ENCODE measurements at places on chromosomes 3 and 15.

DNA sequence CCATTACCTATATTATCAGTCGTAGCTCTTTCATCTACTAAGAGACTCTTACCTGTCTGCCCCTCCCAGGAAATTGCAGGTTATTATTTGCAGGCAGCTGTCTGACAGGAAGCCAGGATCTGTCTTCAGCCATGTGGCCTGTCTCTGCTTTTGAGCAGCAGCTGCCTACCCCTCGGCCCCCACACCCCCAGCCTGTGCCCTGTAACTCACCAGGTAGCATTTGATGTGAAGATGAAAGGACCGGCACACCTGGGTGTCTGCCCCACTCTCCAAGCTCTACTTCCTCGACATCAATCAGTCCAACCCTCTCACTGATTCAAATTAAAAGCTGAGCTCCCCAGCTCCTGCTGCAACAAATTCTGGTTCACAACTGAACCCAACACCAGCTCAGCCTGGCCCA is 197.2 kb upstream of the CTNNB1 start:
- no peak for DNase-seq

GRCh38 chr15:69272139-69272538 is 26.6 kb upstream of the PAQR5 start:
- no peak for DNase-seq

- no peak for DNase-seq
Measured at GRCh38 chr3:144178607-144179006, 207.0 kb downstream of the DIPK2A start.

DNA sequence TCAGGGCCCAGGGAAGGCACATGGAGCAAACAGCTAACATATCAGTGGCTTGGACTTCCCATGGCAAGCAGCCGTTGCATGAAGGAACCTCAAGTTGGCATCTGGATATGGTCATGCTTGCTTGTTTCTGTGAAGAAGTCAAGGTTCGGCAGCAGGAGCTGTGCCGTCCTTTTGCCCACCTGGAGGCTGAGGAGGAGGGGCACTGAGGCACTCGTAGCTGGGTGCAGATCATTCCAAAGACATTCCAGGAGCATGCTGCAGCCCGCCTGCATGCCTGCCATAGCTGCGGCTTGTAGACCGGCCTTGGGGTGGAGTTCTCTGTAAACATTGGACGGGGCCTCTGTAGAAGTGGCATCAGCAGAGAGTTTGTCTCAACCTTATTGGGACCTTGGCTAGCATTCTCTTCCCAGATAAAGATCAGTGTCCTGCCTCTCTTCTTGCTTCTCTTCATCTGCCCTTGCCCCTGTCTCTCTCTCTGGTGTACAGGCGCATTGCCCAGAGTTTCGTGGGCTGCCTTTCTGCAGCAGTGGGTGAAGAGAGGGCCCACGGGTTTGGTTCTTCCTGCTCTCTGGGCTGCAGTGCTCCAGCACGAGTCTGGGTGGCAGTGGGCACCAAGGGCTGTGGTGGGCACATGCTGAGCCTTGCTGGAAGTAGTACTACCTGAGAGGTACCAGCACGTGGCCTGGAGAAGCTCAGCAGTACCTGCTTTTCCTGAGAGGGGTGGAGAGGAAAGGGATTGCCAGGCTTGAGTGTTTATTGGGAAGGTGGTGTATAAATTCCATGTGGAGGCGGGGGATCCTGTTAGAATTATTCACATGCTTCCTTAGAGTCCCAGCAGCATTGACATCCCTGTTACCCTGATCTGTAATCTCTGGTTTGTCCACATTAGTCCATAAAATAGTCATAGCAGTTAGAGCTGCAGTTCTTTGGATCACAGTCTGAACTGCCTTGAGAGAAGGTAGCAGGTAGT is 49.4 kb downstream of the CHCHD6 start:
- DNase-seq, result no peak

- DNase-seq, result no peak
Measured at GRCh38 chr15:56040081-56041035, 46.9 kb upstream of the NEDD4 start.

DNA sequence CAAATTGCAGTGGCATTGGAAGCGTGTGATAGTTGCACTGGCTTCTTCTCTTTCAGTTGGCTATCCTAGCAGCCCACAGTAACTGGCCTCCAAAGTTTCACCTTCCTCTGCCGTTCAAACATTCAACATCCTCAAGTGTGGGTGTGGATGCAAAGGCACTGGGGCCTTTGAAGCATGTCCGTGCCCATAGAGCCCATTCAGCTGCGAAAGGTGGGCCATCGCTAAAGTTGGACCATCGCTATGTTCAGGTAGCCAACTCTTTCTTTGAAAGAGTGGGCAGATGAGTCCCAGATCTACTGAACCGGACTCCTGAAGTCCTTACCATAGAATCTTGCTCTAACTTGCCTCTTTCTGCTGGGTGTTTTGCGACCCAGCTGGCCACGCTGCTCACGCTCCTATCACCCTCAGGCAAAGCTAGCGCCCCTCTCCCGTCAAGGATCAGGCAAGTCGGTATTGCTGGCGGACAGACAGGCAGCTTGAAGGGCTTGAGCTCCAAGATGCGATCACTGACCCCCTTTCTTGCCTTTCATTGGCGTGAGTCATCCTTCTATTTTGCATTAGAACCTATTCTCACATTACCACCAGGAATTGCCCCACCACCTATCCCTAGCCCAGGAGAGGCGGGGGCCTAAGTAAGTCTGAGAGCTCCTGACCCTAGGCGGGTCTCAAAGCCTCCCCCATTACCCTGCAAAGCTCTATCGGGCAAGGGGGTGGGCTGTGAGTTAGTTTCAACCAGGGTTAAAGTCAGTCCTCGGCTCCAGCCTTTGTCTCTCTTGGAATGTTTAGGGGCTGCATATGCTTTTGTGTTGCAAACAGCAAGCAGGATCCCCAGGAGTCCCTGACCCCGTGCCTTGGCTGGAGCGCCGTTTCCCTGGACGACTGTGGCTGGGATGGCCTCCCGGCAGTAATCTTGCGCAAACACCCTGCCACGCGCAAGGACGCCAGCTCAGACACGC is 28.7 kb downstream of the ZIC4 start:
- DNase-seq, result no peak

- DNase-seq, result peak; percentile 48
Measured at GRCh38 chr3:15557511-15557946, 36.0 kb upstream of the COLQ start.

DNA sequence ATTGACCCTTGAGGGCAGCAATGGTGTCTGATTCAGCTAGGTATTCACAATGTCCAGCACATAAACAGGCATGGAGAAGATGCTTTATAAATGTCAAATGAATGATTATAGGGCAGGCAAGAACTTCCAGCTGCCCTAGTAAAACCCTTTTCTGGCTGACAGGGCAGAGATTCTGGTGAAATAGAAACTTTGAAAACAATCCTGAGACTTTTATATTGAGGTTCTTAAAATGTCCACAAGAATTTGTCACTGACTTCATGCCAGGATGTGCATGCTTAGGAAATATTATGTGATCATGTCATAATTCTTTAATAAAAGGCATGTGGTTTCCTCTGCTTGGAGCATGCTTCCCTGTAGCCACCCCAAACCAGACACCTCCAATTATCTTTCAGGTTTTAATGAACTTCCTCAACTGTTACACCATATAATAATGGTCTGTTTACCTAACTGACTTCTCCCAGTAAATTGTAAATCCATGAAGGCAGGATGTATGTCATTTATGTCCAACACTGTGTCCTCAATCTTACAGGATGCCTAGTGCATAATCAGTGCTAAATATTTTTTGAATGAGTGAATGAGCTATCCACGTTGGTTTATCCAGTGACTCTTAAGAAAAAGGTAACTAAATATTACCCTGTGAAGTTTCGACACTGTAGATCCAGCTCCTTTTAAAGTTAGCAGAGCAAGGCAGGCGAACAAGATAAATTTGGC is 43.4 kb upstream of the CLRN1 start:
- no peak for DNase-seq

- no peak for DNase-seq
Measured at GRCh38 chr3:127834771-127835170, 12.5 kb upstream of the MGLL start.

GRCh38 chr15:50906954-50907600 is 1.4 kb upstream of the AP4E1 start:
- peak; percentile 60 for DNase-seq

GRCh38 chr15:75369897-75370581 is 1.6 kb upstream of the MAN2C1 start:
- DNase-seq, result no peak

DNA sequence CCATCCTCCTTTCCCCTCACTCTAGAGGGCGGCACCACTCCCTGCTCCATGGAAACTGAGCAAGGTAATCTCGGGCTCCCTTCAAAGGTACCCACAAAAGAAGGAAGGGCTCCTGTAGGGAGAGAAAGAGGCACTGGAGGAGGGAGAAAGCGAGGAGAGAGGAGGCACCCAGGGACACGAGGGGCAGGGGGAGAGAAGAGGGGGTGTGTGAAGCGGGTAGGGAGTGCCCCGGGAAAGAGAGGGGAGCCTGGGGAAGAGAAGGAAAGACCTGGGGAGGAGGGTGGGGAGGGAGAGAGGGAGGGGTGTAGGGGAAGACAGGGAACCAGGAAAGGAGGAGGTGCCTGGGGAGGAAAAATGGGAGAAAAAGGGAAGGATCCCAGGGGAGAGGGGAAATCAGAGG is 523 bp downstream of the VILL start:
- no peak for DNase-seq

- no peak for DNase-seq
Measured at GRCh38 chr3:171064461-171064860, 37.9 kb upstream of the SLC2A2 start.

DNA sequence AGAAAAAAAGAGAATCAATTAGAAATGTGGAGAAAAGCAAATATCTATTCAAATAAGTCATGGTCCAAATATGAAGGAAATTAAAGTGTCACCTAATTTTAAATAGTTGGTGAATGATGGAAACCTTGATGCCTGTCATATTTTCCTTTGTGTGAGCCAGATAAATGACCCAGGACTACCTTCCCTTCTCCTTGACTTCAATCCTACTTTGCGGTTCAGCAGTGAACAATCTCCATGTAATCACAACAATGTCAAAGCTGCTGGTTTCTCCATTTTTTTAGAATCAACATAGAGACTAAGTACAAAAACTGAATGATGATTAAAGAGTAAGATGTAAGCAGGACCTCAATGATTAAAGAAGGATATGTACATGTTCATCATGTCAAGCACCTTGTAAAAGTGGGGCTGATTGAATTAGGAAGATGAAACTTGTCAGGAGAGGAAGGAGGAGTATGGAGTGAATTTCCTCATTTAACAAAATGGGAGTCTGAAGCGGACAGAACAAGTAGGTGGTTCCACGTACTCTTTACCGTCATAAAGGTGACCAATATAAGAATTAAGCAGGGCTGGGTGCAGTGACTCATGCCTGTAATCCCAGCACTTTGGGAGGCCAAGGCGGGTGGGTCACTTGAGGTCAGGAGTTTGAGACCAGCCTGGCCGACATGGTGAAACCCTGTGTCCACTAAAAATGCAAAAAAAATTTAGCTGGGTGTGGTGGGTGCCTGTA is 43.1 kb downstream of the TRPM1 start:
- no peak for DNase-seq

GRCh38 chr3:49718858-49719213 is 648 bp downstream of the AMIGO3 start:
- no peak for DNase-seq

DNA sequence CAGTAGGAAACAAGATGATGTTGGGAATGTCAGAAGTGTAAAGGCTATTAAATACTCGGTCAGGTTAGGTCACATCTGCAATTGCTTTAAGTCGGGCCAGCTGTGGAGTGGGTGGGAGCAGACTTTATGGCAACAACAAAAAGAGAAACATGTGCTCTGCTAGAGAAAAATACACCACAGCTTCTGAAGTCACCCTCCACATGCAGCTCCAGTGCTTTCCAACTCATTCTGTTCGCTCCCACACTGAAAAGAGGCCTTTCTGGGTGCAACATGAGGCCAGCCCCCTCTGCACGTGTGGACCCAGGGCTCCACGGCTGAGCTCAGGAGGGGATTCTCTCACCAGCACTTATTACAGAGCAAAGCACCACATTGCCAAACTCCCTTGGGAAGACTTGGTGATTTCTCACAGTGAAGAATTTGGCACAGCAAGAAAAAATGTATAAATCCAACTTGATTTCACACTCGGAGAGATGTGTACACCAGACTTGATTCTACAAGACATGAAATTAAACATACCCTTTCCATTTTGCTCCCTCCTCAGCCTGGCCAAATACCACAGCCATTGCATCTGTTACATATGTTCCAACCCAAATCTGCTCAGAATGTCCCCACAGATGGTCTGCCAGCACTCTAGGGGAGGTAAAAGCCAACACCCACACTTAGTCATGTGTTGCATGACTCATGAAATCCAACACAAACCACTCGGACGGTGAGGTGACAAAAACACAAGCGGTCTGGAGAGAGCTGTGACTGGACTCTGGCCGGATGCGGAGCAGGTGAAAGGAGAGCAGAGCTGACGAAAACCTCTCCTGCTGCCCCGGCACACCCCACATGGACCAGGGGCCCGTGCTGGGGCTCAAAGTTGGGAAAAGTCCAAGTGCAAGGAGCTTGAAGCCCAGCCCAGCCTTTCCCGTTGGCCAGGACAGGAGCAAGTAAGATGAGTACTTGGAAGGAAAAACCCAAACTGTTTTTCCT is 74.6 kb downstream of the ITGB5 start:
- DNase-seq, result no peak

- DNase-seq, result no peak
Measured at GRCh38 chr3:47646362-47646761, 67.7 kb upstream of the CSPG5 start.

GRCh38 chr3:94269763-94270162 is 206.9 kb downstream of the NSUN3 start:
- DNase-seq, result no peak
